Stimulated activated CD8-positive, alpha-beta memory T cell treated with anti-CD3 and anti-CD28 coated beads, Interleukin-15, amount 100 ng/mL, for 48 hours (primary cell): ENCODE measurements at places on chromosomes 4 and X.

GRCh38 chrX:136221851-136222513 lies 29.2 kb downstream of the MAP7D3 start:
- no peak for DNase-seq

GRCh38 chr4:7641712-7642111 lies 207.0 kb upstream of the PSAPL1 start:
- DNase-seq: no peak

DNA sequence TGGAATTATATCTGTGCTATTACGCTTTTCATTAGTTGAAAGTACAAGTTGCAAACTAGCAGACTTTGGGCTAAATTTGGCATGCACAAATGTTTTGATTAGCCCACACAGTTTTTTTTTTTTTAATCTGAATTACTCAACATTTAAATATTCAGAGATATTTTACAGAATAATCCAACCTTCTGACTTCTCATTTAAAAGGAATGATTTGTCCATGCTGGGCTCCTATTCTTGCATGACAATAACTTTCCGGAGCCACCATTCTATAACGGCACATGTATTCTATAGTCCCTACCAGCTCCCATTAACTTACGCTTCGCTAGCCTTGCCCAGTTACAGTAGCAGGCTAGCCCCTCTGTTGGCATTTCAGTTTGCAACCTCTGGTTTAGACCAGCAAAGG lies 219.3 kb upstream of the FTHL17 start:
- no peak for DNase-seq

DNA sequence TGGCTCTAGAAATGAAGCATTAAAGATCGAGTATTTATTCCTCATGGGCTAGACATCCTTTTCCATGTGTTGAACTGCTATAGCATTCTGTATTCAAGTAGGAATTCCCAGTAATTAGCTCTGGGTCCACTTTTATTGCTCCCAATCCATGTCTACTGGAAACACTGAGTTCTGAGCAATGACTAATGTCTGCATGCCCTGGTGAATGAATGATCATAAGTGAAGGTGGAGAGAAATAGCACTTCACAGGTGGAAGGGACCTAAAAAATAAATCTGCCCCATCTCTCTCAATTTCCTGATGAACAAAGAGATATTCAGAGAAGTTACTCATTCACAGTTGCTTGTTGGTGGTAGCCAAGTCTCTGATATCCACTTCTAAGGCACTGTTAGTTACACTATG lies 34.6 kb upstream of the CXCL8 start:
- no peak for DNase-seq

DNA sequence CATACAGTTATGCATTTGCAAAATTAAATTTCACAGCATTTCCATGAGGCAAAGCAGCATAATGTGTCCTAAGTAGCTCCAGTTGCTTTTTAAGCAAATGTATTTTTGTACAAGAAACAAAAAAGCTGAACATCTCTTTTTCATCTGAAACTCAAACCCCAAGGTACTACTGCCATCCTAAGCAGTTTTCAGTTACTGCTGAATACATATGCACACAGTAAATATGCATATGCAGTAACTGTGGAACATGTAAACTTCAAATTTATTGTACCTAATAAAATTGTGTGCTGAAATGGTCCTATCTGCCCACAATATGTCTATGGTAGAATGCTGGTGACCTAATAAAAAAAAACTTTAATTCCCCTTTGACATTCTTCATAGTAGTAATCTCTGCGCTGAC lies 458.6 kb upstream of the INTU start:
- no peak for DNase-seq

DNA sequence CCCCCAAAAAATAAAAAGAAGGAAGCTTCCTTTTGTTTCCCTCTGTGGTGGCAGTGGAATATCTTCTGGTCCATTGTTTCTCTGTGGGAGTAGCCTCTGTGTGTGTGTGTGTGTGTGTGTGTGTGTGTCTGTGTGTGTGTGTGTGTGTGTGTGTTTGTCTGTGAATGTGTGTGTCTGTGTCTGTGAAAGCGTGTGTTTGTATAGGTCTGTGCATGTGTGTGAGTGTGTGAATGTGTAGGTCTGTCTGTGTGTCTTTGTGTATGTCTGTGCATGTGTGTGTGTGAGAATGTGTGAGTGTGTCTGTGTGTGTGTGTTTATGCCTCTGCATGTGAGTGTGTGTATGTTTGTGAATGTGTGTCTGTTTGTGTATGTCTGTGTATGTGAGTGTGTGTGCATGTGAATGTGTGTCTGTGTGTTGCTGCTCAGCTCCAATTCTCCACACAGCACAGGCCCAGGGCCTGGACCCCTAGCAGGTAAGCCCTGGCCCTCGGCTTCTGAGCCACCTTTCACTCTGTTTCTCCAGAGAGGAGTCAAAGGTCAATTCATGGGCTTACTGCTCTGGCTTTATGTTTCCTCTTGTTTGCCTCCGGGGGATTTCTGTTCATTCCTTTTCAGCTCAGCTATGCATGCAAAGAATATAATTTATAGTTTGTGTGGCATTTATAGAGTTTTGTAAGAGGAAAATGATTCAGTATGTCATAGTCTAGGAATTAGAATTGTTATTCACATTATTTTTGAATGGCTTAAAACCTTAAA lies 89.8 kb downstream of the UCHL1 start:
- DNase-seq: no peak

- DNase-seq: no peak
These were observed 31.0 kb upstream of the FGG start for GRCh38 chr4:154643493-154643892.

GRCh38 chr4:138209094-138209493 lies 33.1 kb downstream of the SLC7A11 start:
- no peak for DNase-seq

- DNase-seq: no peak
These were observed 115.4 kb downstream of the EFNB1 start for GRCh38 chrX:68944211-68944610.

- DNase-seq: no peak
These were observed 90.9 kb upstream of the TLR2 start for GRCh38 chr4:153593161-153593560.

GRCh38 chrX:1394731-1395501 lies 3.0 kb upstream of the SLC25A6 start:
- no peak for DNase-seq

DNA sequence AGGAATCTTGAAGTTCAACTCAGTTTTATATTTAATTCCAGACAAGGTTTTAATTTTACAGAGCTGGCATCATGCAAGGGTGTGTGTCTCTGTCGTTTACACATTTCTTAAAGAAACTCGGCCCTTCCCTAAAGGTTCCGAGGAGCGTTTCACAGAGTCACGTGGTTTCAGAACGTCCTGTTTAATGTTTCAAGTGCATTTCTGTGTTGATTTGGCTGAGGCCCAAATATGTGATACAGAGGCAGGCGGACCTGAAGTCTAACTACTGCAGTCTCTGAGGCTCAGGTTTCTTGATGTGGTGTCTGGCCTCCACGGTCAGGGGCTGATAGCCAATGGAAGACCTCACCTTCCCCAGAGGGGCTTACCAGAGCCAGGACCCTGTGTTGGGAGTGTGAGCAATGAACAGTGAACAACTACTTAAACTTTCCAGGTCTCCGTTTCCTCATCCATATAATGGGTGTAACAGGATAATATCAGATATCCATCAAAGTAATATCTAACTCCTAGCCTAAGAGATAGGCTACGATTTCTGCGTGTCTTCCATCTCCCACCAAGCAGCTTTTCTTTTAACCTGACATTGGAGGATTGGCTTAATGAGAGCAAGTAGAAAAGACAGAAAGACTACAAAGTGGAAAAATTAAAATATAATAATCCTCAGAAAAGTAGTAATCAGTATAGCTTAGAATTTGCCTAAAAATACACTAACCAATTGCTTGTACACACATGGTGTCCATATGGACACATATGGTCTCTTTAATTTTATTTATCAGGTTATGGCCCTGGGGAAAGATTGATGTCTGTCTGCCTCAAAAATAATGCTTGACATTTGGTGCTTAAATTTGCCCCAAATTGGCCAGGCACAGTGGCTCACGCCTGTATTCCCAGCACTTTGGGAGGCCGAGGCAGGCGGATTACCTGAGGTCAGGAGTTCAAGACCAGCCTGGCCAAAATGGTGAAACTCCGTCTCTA lies 50.0 kb upstream of the TRIM2 start:
- DNase-seq: no peak

DNA sequence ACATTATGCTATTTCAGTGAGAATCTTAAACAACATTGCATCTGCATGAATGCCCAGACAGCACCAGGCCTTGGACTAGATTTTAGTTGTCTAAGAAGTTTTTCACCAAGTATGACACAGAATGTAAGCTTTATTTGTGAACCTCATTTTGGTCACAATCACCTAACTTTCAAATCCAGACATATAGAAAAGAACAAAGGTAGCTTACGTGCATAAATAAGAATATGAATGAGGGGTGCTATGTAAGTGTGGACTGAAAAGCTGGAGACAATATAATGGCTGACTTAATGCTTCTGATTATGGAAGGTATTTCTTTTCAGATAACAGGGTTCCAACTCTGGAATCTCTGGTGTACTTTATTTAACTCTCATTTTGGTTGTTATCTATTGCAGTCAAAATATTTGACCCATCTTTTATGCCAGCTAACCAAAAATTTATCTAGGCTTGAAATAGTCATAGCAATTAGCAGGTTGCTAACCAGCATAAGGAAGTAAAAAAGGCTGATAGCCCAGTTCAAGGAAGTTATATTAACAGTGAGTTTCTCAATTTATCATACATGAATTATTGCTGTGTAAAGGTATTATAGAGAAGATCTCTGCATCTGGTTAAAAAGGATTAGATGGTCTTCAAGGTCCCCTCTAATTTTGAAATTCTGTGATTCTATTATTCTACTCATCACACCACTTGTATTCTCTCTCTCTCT lies 36.5 kb downstream of the SLC7A11 start:
- no peak for DNase-seq

DNA sequence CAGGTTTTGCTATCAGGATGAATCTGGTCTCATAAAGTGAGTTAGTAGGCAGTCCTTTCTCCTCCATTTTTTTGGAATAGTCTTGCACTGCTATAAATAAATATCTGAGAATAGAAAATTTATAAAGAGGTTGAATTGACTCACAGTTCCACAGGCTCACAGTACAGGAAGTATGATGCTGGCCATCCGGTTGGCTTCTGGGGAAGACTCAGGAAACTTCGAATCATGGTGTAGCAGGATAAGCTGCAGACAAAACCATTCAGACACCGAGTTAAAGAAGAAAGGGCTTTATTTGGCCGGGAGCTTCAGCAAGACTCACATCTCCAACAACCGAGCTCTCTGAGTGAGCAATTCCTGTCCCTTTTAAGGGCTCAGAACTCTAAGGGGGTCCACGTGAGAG lies 348.2 kb downstream of the KCTD8 start:
- no peak for DNase-seq

GRCh38 chrX:41541386-41541785 lies 94.2 kb downstream of the NYX start:
- no peak for DNase-seq

DNA sequence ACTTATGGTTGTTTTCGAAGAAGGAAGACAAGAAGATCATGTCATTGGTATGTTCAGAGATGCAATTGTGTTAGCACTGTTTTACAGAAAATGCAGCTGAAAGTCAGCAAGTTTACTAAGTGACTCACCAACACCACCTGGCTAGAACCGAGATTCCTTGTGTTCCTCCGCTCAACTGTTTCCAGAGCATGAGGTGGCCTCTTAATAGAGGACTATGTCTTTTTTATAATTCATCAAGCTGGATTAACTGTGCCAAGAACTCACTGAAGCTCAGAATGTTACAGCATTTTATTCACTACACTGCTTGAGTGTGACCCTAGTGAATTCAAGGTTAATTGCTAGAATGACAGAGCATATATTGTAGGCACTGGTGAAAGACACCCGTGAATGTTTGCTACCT lies 1573.5 kb upstream of the TENM3 start:
- no peak for DNase-seq

DNA sequence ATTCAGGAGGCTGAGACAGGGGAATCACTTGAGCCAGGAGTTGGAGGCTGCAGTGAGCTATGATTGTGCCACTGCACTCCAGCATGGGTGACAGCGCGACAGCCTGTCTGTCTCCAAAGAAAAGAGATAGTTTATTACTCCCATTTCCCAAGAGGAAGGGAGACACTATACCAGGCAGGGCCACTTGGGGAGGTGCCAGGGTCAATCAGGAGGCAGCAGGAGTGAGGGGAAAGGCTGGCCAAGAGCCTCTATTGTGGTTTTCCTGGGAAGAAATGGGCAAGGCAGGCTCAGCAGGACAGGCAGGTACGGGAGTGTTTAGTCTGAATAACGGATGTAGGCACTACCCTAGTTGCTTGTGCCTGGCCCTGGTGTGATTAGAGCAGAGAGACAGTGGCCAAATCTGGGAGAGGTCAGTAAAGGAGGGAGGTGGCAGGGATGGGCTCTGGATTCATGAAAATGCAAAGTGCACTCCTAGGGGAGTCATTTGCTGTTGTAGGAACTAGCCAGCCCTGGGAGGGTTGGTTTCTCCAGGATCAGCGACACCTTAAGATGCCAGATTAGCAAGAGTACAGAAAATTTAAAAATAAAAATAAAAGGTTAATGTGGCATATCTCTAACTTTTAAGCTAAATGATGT lies 20.2 kb upstream of the CDKN2AIP start:
- DNase-seq: no peak

GRCh38 chrX:130413415-130413814 lies 11.6 kb downstream of the RBMX2 start:
- DNase-seq: no peak

GRCh38 chr4:118398226-118399090 lies 45.7 kb upstream of the PRSS12 start:
- DNase-seq: no peak

- no peak for DNase-seq
These were observed 12.2 kb downstream of the FBXW7 start for GRCh38 chr4:152523731-152524130.

DNA sequence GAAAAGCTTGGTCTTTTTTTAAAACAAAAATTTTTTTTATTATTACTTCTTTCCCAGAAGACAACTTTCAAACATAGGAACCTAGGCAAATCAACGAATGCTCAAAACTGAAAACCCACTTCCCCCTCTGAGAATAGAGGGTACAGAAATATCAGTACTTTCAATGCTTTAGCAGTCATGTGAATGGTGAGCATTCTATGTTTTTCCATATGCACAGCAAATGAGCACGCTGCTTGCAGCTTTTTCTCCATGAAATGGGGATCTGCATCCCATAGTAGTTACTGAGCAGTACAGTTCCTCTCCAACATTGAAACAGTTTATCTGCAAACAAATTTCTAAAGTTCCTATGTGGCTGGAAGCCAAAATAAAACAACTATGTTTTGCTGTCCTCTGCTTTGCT lies 108.4 kb upstream of the BMP2K start:
- DNase-seq: no peak

- DNase-seq: no peak
These were observed 81.9 kb downstream of the HCCS start for GRCh38 chrX:11193035-11193469.

- no peak for DNase-seq
These were observed 43.6 kb upstream of the AFAP1 start for GRCh38 chr4:7983296-7983695.

- no peak for DNase-seq
These were observed 66.2 kb downstream of the IL15 start for GRCh38 chr4:141702472-141703182.

GRCh38 chr4:72311291-72311690 lies 257.7 kb downstream of the ADAMTS3 start:
- DNase-seq: no peak
